Caco-2 (cell line): ENCODE measurements at places on chromosomes 4 and X. TPM values are rescaled to one million over a fixed set of nuclear protein-coding genes. Genes with fewer than 3 reads are reported as not detected.

Gene TACR3
- not detected in 2 replicates for total RNA-seq

Gene UPF3B
- total RNA-seq, result 18.4 and 19.0 TPM in 2 replicates

Gene RAB9B
- 1.4 and 1.6 TPM in 2 replicates for total RNA-seq

Gene TLR1
- not detected in 2 replicates for total RNA-seq

Gene PLXNA3
- total RNA-seq, result 58.4 and 61.5 TPM in 2 replicates

Gene EDNRA
- 0.58 and 0.73 TPM in 2 replicates for total RNA-seq

Gene ARHGAP6
- total RNA-seq, result 0.50 and 0.84 TPM in 2 replicates

Gene TKTL2
- not detected in 2 replicates for total RNA-seq

Gene MSX1
- 30.0 and 35.1 TPM in 2 replicates for total RNA-seq

Gene HELT
- total RNA-seq, result not detected in 2 replicates

Gene BMP3
- total RNA-seq, result not detected in 2 replicates

Gene FAM236D
- total RNA-seq, result not detected in 2 replicates

Gene CCNA2
- total RNA-seq, result 88.3 and 97.9 TPM in 2 replicates

Gene CENPVL1
- total RNA-seq, result not detected in 2 replicates

Gene STAP1
- total RNA-seq, result not detected in 2 replicates

Gene FGF16
- total RNA-seq, result not detected in 2 replicates

Gene ACOT9
- total RNA-seq, result 35.1 and 40.9 TPM in 2 replicates

Gene CDKL5
- 23.7 and 27.2 TPM in 2 replicates for total RNA-seq

Gene SMPX
- total RNA-seq, result 2.7 and 2.9 TPM in 2 replicates

Gene RPS6KA6
- total RNA-seq, result 8.7 and 9.2 TPM in 2 replicates

Gene ARSD
- 5.8 TPM in 2 replicates for total RNA-seq

Gene SLC6A8
- 8.8 and 11.2 TPM in 2 replicates for total RNA-seq

Gene SYNPO2
- 0.09 and 0.16 TPM in 2 replicates for total RNA-seq

Gene CASP3
- total RNA-seq, result 34.1 and 34.5 TPM in 2 replicates

Gene GRSF1
- total RNA-seq, result 72.3 and 76.1 TPM in 2 replicates

Gene VSIG4
- not detected in 2 replicates for total RNA-seq

Gene CPZ
- 5.2 and 7.7 TPM in 2 replicates for total RNA-seq

Gene CDS1
- 17.7 and 18.1 TPM in 2 replicates for total RNA-seq

Gene SMIM43
- not detected in 2 replicates for total RNA-seq

Gene UGT2B15
- 0.32 and 0.42 TPM in 2 replicates for total RNA-seq

Gene ATP1B4
- total RNA-seq, result not detected in 2 replicates

Gene MSL3
- 13.5 and 14.0 TPM in 2 replicates for total RNA-seq

Gene LRAT
- total RNA-seq, result 0.73 and 0.91 TPM in 2 replicates

Gene CYBB
- 0.23 and 0.43 TPM in 2 replicates for total RNA-seq

Gene VCX3A
- not detected in 2 replicates for total RNA-seq

Gene RXFP1
- not detected in 2 replicates for total RNA-seq

Gene MMRN1
- not detected in 2 replicates for total RNA-seq

Gene NALF2
- total RNA-seq, result 3.0 and 3.1 TPM in 2 replicates

Gene CCKAR
- total RNA-seq, result 1.9 and 2.0 TPM in 2 replicates

Gene PKD2
- total RNA-seq, result 7.3 and 7.9 TPM in 2 replicates

Gene CT55
- total RNA-seq, result not detected in 2 replicates

Gene RAB39B
- total RNA-seq, result 0.18 and 0.23 TPM in 2 replicates

Gene UGT2B17
- 0.19 and 0.20 TPM in 2 replicates for total RNA-seq

Gene DRD5
- total RNA-seq, result not detected in 2 replicates

Gene ANXA10
- not detected in 2 replicates for total RNA-seq

Gene USP17L26
- total RNA-seq, result not detected in 2 replicates

Gene SPACA5
- total RNA-seq, result not detected in 2 replicates

Gene ABCG2
- total RNA-seq, result 23.7 and 26.0 TPM in 2 replicates

Gene CTAG1B
- not detected in 2 replicates for total RNA-seq

Gene EFHC2
- not detected in 2 replicates for total RNA-seq

Gene ALAS2
- total RNA-seq, result not detected in 2 replicates

Gene VBP1
- 54.8 and 56.8 TPM in 2 replicates for total RNA-seq
